ENCODE measurements at places on chromosomes 3 and 15. TPM values are rescaled to one million over a fixed set of nuclear protein-coding genes. Genes with fewer than 3 reads are reported as not detected.
A peak's percentile ranks its signal among the peaks of the same experiment; 100 is the strongest.

GRCh38 chr3:113158171-113158570, 53.2 kb upstream of the BOC start:
- peaks cover 4% of the 10 kb centered on the region for H3K27me3 ChIP-seq
- H3K4me1 ChIP-seq: no peaks in the 10 kb centered on the region
- DNase-seq: no peak
- no peak overlapping the region for H3K27ac ChIP-seq

The GOLGA8J gene
- total RNA-seq: 0.31 TPM

- no peak for DNase-seq
- peaks cover 50% of the 10 kb centered on the region for H3K4me1 ChIP-seq
- peaks cover 29% of the 10 kb centered on the region for H3K36me3 ChIP-seq
- peak overlapping the region; percentile 51 for H3K4me3 ChIP-seq
- peak overlapping the region; percentile 32 for H3K27ac ChIP-seq
Observed at GRCh38 chr3:136919799-136920580, 37.8 kb upstream of the IL20RB start.

- H3K27ac ChIP-seq: no peak overlapping the region
- peaks cover 24% of the 10 kb centered on the region for H3K4me1 ChIP-seq
- peaks cover 64% of the 10 kb centered on the region for H3K27me3 ChIP-seq
Observed at GRCh38 chr3:14806641-14807263, 12.0 kb upstream of the FGD5 start.

DNA sequence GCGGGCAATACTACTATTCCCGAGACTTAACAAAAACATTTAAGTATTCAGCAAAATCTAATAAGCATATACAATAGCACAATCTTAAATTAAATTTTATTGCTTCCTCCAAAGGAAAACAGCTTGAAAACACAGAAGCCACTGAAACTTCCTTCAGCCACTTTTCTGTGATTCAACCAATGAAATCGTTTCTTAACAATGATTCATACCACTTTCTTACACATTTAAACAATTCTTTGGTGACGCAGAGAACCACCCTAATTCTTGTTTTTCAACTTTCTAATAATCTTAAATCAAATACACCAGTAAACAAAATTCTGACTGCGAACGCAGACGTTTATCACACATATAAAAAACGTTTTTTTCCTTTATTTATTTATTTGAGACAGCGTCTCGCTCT, 4.1 kb downstream of the TJP1 start:
- H3K27ac ChIP-seq: no peak overlapping the region
- H3K36me3 ChIP-seq: no peaks in the 10 kb centered on the region
- no peak for DNase-seq

The CPLX3 gene
- total RNA-seq: 0.17 TPM

All from activated naive CD8-positive, alpha-beta T cell treated with anti-CD3 and anti-CD28 coated beads, Interleukin-2, amount 10 ng/mL, durations not matched to agents 7 days and 5 days (primary cell).